ENCODE measurements at places on chromosomes 12 and 14. TPM values are rescaled to one million over a fixed set of nuclear protein-coding genes. Genes with fewer than 3 reads are reported as not detected.

The CINP gene
- total RNA-seq: 42.9 TPM

The FZD10 gene
- total RNA-seq: not detected

The RASSF9 gene
- total RNA-seq: not detected

The CSRP2 gene
- 3.5 TPM for total RNA-seq

The NTS gene
- total RNA-seq: not detected

The SMCO2 gene
- 1.4 TPM for total RNA-seq

The SPTB gene
- 0.05 TPM for total RNA-seq

The L3HYPDH gene
- 14.2 TPM for total RNA-seq

DNA sequence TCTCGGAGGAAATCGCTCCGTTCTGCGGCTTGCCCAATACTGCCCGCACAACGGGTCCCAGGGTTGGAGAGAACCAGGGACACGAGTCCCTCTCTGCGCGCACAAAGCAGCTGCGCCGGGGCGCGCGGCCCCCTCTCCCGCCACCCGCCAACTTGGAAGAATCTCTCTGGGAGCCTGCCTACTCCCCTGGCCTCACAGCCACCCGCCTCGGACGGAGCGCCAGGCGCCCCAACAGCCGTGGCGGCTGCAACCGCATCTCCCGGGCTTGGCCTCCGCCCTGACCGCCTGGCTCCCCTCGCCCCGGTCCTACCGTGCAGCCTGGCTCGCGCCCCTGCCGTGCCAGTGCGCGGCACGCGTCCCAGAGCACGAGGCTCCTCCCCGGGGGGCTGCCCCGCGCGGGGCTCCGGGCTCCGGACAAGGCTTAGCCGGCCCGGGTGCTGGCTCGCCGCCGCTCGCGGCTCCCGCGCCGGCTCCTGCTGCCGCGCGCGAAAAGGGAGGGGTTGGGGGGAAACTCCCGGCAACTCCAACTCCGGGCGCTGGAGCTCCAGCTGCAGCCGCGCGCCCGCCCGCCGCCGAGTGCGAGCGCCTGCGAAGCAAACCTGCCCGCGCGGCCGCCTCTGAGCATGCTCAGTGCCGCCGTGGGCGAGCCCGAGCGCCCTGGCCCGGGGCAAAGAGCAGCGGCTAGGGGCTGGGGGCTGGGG lies at the start of gene STXBP6:
TSS of gene STXBP6 (minus strand) at position 580 of the 701 bp plus-strand sequence. CDS start 75,329 bp downstream, outside the sequence.
- DNase-seq: no peak

GRCh38 chr14:98940693-98941437 lies 331.1 kb downstream of the BCL11B start:
- no peak for DNase-seq

DNA sequence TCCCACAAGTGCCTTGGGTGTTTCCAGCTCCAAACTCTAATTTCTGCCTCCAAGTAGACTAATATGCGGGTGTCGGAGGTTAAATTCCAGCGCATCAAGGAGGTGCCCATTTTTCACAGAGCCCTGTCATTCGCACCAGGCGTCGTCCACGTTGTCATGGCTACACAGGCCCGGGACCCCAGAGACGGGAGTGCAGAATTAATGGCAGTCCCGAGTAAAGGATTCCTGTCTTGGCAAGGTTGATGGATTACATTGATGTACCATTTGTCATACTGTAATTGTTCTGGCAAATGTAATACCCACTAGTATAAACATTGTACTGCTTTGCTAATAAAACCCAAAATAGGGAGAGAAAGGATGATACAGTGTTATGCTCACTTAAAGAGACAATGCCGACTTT lies 222.9 kb upstream of the MYL2 start:
- no peak for DNase-seq

DNA sequence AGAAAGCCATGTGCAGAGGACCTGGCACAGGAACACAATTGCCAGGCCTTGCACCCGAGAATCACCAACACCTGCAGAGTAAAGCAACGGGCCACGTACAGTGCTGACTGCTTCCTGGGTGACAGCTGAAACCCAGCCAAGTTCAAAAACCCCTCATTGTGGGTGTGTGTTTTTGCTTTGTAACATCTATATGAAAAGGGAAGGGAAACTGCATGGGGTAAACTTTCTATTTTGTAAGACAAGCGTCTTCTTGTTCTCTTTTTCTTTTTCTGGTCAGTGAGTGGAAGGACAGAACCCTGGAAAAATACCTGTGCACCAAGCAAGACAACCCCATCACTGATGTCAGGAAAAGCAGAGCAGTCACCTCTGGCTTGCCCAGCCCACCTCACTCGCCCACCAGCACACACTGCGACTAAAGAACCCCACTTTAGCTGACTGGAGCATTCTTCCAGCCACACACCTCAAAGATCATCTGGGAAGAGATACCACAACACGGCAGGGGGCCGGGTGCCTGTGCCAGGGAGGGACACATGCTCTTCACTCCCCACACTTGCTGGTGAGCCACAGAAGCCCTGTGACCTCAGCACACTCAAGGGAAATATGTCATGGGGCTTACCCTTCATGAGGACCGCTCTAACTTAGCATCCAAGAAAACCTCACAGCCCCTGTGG lies 172.3 kb downstream of the NDUFA12 start:
- DNase-seq: no peak

DNA sequence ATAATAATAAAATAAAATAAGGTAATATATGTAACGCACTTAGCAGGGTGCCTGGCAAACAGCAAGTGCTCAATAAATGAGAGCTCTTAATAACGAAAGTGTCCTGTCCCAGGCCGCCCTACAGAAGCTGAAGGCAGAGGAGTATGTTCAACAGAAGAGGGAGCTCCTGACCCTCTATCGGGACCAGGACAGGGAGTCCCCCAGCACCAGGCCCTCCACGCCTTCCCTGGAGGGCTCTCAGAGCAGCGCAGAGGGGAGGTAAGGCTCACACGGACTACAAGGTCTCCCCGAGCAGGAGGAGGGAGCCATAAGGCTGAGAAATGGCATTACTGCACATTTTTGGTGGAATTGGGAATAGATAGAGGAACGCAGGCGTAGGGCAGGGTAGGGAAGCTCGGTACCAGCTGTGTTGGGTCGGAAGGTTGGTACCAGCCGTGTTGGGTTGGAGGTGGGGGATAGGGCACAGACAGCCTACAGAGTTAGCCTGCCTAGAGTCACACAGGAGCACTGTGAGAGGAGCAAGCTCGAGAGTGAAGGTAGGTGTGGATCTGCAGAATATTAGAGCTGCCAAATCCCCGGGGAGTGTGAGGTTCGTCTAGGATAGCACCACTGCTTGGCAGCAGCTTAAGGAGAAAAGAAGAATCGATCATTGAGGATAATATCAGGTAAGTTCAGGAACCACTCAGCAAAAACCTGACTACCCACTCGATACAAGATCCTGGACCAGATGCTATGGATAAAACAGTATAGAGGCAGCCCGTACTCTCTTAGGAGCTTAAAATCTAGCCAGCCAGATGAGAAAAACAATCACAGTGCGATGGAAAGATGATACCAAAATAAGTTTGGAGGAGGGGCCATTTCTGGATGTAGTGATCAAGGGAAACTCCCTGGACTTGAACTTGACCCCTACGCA lies 15.3 kb downstream of the TNFRSF1A start:
- no peak for DNase-seq

DNA sequence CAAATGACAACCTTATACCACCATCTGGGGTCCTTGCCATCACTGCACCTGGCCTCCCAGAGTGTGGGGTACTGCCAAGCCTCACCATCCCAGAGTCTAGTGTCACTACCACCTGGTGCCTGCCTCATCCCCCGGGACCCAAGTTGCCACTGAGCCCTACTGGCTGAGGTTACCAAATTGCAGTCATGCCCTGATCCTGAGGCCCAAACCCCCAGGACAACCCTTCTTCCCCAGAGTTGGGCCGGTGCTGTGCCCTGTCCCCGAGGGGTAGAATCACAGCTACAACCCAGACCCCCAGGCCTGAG lies 8.4 kb upstream of the SFSWAP start:
- no peak for DNase-seq

GRCh38 chr14:83483063-83483462 lies 1949.4 kb upstream of the SEL1L start:
- DNase-seq: no peak

DNA sequence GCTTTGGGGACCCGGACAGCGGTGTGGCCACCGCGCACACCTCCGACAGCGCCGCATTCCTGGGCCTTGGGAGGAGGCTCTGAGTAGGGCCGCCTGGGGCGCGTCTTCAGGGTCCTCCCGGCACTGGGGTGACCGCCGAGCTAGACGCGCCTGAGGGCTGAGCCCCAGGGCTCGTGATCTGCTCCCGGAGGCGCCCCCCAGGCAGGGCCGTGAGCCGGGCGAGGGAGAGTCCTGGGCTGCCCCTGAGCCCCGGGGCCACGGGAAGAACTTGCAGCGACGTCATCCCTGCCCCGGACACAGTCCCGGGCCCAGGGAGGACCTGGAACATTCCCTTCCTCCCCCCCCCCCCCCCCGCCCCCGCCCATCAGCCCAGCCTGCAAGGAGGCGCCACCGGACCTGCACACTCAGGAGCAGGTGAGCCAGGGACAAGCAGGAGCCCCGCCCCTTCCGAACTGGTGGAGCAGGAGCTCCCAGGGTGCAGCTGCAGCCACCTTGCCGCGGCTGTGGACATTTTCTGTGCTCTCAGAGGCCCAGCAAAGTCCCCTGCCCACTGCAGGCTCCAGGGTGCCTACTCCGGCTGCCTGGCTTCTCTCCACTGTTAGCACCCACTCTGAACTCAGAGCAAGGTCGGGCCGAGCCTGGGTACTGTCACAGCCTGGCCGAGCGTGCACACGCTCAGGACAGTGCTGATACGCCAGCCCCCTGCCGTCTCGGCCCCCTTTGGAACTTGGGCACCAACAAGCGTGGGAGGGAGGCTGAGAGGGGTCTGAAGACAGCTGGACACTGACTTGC lies 50.7 kb downstream of the A2M start:
- DNase-seq: no peak

DNA sequence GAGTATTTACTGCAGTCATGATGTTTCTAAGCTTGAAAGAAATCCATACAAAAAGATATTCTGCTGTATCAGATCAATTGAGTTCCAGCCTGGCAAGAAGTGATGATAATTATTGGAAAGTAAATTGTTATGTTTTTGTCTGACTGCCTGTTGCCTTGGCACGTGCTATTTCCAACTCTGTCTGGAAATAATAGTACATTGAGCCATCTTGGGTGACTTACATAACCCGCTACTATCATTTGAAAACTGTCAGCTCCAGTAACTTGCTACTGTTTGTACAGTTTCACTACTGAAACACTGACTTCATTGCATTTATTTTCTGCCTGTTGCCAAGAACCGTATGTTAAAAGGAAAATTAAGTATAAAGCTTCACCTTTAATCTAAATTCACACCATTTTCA lies 318.6 kb downstream of the ITPR2 start:
- DNase-seq: no peak

GRCh38 chr12:79420146-79420618 lies 270.6 kb downstream of the PAWR start:
- no peak for DNase-seq
